ENCODE measurements at places on chromosomes 12 and 14. TPM values are rescaled to one million over a fixed set of nuclear protein-coding genes. Genes with fewer than 3 reads are reported as not detected.
A peak's percentile ranks its signal among the peaks of the same experiment; 100 is the strongest.

Gene C14orf180
- not detected for total RNA-seq

Gene VDR
- total RNA-seq = 13.6 TPM

Gene KERA
- not detected for total RNA-seq

GRCh38 chr14:104424406-104425072 is 155.0 kb upstream of the C14orf180 start:
- no peak overlapping the region for H3K27ac ChIP-seq
- DNase-seq = no peak
- H3K36me3 ChIP-seq = no peaks in the 10 kb centered on the region
- no peak overlapping the region for H3K4me3 ChIP-seq

- peak; percentile 63 for DNase-seq
- no peak overlapping the region for H3K4me3 ChIP-seq
- peaks cover 44% of the 10 kb centered on the region for H3K4me1 ChIP-seq
- H3K27ac ChIP-seq = peak overlapping the region; percentile 50
Measured at GRCh38 chr12:116640281-116640680, 81.1 kb downstream of the MAP1LC3B2 start.

DNA sequence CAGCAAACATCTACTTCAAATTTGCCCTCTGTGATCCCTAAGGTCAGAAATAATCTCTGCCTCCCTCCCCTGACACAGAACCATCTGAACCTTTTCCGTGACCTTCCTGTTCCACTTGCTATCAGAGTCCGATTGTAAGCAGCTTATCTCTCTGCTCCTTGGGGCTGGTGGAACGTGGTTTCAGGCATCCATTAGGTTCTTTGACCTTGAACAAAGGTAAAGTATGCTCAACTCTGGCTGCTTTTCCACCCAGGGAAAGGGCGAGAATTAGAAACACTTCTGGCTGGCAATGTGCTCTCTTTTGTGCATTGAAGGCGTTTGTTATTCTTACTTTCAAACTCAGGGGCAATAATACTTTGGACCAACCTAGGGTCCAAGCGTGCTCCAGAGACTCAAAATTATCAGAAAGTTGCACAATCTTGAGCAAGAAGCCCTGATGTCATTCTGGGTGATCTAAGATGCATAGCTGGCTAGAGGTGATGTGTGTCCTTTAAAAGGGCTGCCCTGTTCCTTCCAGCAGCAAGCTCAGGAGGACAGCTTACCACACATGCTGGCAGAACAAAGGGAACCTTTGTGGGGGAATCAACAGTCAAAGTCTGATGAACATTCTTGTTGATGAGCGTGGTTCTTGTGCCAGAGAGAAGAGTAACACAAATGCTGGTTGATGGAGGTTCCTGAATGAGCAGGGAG is 29.8 kb downstream of the ADGRD1 start:
- peaks cover 6% of the 10 kb centered on the region for H3K4me1 ChIP-seq
- H3K27me3 ChIP-seq = no peaks in the 10 kb centered on the region
- H3K36me3 ChIP-seq = no peaks in the 10 kb centered on the region

GRCh38 chr12:14635776-14636175 is 60.6 kb downstream of the GUCY2C start:
- H3K27ac ChIP-seq = no peak overlapping the region
- no peaks in the 10 kb centered on the region for H3K4me1 ChIP-seq
- H3K36me3 ChIP-seq = no peaks in the 10 kb centered on the region
- no peak for DNase-seq
- H3K4me3 ChIP-seq = no peak overlapping the region

GRCh38 chr12:79635676-79636075 is 55.1 kb downstream of the PAWR start:
- no peak overlapping the region for H3K4me3 ChIP-seq
- H3K27ac ChIP-seq = no peak overlapping the region
- H3K27me3 ChIP-seq = no peaks in the 10 kb centered on the region
- no peaks in the 10 kb centered on the region for H3K36me3 ChIP-seq
- H3K4me1 ChIP-seq = peaks cover 6% of the 10 kb centered on the region

GRCh38 chr12:116094475-116094874 is 183.0 kb downstream of the MED13L start:
- H3K4me3 ChIP-seq = no peak overlapping the region
- H3K4me1 ChIP-seq = no peaks in the 10 kb centered on the region
- no peak overlapping the region for H3K27ac ChIP-seq
- DNase-seq = no peak
- H3K36me3 ChIP-seq = no peaks in the 10 kb centered on the region
- no peaks in the 10 kb centered on the region for H3K27me3 ChIP-seq

GRCh38 chr12:75684678-75685616 is 173.5 kb upstream of the KRR1 start:
- no peak for DNase-seq
- no peaks in the 10 kb centered on the region for H3K36me3 ChIP-seq
- H3K27me3 ChIP-seq = no peaks in the 10 kb centered on the region
- no peaks in the 10 kb centered on the region for H3K4me1 ChIP-seq
- no peak overlapping the region for H3K4me3 ChIP-seq

GRCh38 chr14:74261288-74261687 is 22.0 kb downstream of the VSX2 start:
- H3K36me3 ChIP-seq = no peaks in the 10 kb centered on the region
- H3K27me3 ChIP-seq = peaks cover 1% of the 10 kb centered on the region
- 0 out of 2 replicates have a peak, but pooled peaks cover 4% of the 10 kb centered on the region for H3K4me1 ChIP-seq
- no peak overlapping the region for H3K4me3 ChIP-seq
- no peak overlapping the region for H3K27ac ChIP-seq

- H3K36me3 ChIP-seq = no peaks in the 10 kb centered on the region
- H3K27me3 ChIP-seq = no peaks in the 10 kb centered on the region
- no peak overlapping the region for H3K4me3 ChIP-seq
- DNase-seq = no peak
- H3K27ac ChIP-seq = no peak overlapping the region
- H3K4me1 ChIP-seq = no peaks in the 10 kb centered on the region
Measured at GRCh38 chr14:95062946-95063345, 94.4 kb downstream of the DICER1 start.

DNA sequence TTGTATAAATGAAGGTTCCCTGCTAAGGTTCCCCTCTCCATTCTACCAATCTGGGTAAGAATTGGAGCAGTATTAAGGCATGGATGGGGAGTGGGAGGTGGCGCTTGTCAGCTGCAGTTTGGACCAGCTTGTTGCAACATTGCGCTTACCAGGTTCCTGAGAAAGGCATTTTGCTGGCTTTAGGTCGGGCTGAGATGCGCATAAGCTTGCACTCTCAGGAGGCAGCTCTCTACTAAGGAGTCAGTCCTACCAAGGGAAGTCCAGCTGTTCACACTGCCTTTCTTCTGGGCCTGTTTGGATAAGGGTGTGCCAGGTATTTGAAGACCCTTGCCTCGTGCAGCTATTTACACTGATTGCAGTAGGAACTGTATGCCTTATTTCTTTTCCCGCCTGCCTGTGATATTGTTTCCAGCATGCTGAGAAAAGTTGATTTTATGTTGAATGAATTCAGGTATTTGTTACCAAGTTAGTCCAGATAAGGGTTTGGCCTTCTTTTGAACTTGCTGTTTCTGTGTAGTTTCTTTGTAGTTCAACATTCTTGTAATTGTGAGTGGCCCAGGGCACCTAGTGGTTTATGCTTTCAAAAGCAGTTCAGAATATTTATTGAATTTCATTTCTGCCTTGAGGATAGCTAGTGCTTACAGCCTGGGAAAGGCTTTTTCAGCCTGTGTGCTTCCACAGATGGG is 2.6 kb downstream of the MLEC start:
- H3K4me1 ChIP-seq = peaks cover 42% of the 10 kb centered on the region
- no peak for DNase-seq
- peak overlapping the region; percentile 90 for H3K4me3 ChIP-seq
- H3K27ac ChIP-seq = peak overlapping the region; percentile 64
- H3K27me3 ChIP-seq = no peaks in the 10 kb centered on the region
- no peaks in the 10 kb centered on the region for H3K36me3 ChIP-seq

- no peak overlapping the region for H3K4me3 ChIP-seq
- H3K4me1 ChIP-seq = no peaks in the 10 kb centered on the region
- no peaks in the 10 kb centered on the region for H3K36me3 ChIP-seq
Measured at GRCh38 chr12:40258371-40258770, 33.6 kb downstream of the LRRK2 start.

DNA sequence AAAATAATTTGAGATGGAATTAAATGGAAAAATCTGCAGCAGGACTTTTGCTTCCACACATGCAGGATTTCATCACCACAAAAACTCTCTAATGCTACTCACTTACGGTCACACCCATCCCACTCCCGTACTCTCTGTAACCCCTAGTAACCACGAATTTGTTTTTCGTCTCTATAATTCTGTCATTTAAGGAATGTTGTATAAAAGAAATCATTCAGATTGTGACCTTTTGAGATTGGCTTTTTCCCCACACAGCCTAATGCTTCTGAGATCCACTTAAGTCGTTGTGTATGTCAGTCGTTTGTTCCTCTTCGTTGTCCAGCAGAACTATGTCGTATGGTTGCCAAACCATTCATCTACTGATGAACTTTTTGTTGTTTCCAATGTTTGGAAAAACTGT is 19.8 kb upstream of the PZP start:
- H3K4me3 ChIP-seq = no peak overlapping the region
- H3K36me3 ChIP-seq = no peaks in the 10 kb centered on the region
- H3K4me1 ChIP-seq = no peaks in the 10 kb centered on the region
- no peak for DNase-seq
- H3K27me3 ChIP-seq = no peaks in the 10 kb centered on the region

DNA sequence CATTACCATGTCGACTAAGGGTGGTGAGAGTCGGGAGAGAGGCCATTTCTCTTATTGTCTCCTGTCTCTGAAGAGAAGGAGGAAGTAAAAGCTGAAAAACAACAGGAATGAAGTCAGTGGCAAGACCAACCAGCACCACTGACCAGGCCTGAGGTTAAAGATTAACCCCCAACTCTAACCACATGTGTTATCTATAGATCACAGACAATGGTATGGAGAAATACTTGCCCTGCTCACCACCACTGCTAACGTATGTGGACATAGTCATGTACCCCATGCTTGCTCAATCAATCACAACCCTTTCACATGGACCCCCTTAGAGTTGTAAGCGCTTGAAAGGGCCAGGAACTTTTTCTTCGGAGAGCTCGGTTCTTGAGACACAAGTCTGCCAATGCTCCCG is 690.9 kb upstream of the LMO3 start:
- DNase-seq = peak; percentile 17
- no peak overlapping the region for H3K4me3 ChIP-seq
- 0 out of 2 replicates have a peak, but pooled peaks cover 7% of the 10 kb centered on the region for H3K4me1 ChIP-seq
- H3K27me3 ChIP-seq = no peaks in the 10 kb centered on the region

GRCh38 chr14:94697773-94698556 is 71.9 kb downstream of the GSC start:
- no peak overlapping the region for H3K27ac ChIP-seq
- no peaks in the 10 kb centered on the region for H3K27me3 ChIP-seq
- no peaks in the 10 kb centered on the region for H3K36me3 ChIP-seq
- no peak for DNase-seq

- no peak for DNase-seq
- no peak overlapping the region for H3K4me3 ChIP-seq
- H3K36me3 ChIP-seq = no peaks in the 10 kb centered on the region
- no peaks in the 10 kb centered on the region for H3K27me3 ChIP-seq
Measured at GRCh38 chr14:33809396-33809981, 141.4 kb downstream of the EGLN3 start.

GRCh38 chr12:46433829-46434228 is 61.3 kb upstream of the SLC38A2 start:
- no peaks in the 10 kb centered on the region for H3K36me3 ChIP-seq
- no peak overlapping the region for H3K4me3 ChIP-seq
- no peak for DNase-seq
- H3K27me3 ChIP-seq = no peaks in the 10 kb centered on the region
- no peak overlapping the region for H3K27ac ChIP-seq
- H3K4me1 ChIP-seq = peaks cover 20% of the 10 kb centered on the region

GRCh38 chr12:113253532-113254285 is 32.4 kb downstream of the TPCN1 start:
- 0 out of 2 replicates have a peak, but pooled peaks cover 1% of the 10 kb centered on the region for H3K36me3 ChIP-seq
- H3K4me3 ChIP-seq = no peak overlapping the region
- H3K4me1 ChIP-seq = 0 out of 2 replicates have a peak, but pooled peaks cover 4% of the 10 kb centered on the region
- H3K27me3 ChIP-seq = no peaks in the 10 kb centered on the region
- H3K27ac ChIP-seq = no peak overlapping the region
- no peak for DNase-seq

DNA sequence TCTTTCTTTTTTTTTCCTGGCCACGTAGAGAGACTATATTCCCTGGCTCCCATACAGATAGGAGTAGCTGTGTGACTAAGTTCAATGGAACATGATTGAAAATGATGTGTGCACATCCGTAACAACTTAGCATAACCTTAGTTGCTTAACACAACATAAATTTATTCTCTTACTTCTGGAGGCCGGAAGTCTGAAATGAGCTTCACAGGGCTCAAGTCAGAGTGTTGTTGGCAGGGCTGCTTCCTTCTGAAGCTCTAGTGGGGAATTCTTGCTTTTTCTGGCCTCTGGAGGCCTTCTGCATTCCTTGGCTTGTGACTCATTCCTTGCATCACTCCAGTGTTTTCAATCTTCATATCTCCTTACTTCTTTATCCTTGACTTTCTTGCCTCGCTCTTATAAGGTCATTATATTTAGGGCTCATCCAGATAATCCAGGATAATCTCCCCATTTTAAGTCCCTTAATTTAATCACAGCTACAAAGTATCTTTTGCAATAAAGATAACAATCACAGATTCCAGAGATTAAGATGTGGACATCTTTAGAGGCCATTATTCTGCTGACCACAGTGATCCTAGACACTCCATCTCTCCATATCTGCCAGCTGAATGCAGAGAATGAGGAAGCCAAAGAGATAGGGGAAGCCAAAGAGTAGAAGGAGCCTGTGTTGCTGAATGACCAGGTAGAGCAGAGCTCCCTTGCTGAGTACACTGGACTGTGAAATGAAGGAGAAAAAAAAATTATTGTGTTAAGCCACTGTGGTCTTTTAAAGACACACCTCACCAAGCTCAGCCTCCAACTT is 21.0 kb upstream of the SNX6 start:
- DNase-seq = peak; percentile 74
- H3K4me1 ChIP-seq = peaks cover 46% of the 10 kb centered on the region
- H3K4me3 ChIP-seq = no peak overlapping the region
- no peaks in the 10 kb centered on the region for H3K36me3 ChIP-seq
- H3K27me3 ChIP-seq = no peaks in the 10 kb centered on the region

DNA sequence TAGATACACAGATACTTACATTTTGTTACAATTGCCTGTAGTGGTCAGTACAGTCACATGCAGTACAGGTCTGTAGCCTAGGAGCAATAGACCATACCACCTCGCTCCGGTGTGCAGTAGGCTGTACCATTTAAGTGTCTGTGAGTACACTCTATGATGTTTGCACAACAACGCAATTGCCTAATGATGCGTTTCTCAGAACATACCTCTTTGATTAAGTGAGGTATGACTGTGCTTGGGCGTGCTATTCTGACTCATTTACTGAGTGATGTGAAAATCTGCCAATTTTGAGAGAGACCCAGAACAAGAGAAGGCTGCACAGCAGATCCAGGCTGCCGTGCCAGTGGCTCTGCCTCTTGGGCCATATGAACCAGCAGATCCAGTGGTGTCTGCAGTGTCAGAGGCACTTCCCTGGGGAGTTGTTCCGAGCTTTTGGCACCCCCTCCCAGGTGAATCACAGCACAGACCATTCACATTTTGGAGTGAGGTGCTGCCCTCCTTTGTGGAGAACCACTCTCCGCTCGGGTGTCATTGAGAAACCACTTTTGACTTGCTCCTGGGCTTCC is 20.4 kb downstream of the DLK1 start:
- no peak for DNase-seq
- no peaks in the 10 kb centered on the region for H3K4me1 ChIP-seq
- no peak overlapping the region for H3K4me3 ChIP-seq
- no peak overlapping the region for H3K27ac ChIP-seq

- H3K4me3 ChIP-seq = no peak overlapping the region
- peaks cover 6% of the 10 kb centered on the region for H3K4me1 ChIP-seq
- H3K36me3 ChIP-seq = no peaks in the 10 kb centered on the region
- DNase-seq = peak; percentile 41
- H3K27ac ChIP-seq = no peak overlapping the region
Measured at GRCh38 chr14:75208843-75209242, 32.4 kb upstream of the TMED10 start.

- no peaks in the 10 kb centered on the region for H3K27me3 ChIP-seq
- DNase-seq = peak; percentile 17
- no peak overlapping the region for H3K4me3 ChIP-seq
- H3K36me3 ChIP-seq = no peaks in the 10 kb centered on the region
- no peaks in the 10 kb centered on the region for H3K4me1 ChIP-seq
Measured at GRCh38 chr12:63802012-63802608, 22.4 kb downstream of the RXYLT1 start.
